ENCODE measurements at places on chromosomes 6 and 20. TPM values are rescaled to one million over a fixed set of nuclear protein-coding genes. Genes with fewer than 3 reads are reported as not detected.

Gene ULBP3
- not detected for total RNA-seq

Gene TMEM74B
- 23.5 TPM for total RNA-seq

DNA sequence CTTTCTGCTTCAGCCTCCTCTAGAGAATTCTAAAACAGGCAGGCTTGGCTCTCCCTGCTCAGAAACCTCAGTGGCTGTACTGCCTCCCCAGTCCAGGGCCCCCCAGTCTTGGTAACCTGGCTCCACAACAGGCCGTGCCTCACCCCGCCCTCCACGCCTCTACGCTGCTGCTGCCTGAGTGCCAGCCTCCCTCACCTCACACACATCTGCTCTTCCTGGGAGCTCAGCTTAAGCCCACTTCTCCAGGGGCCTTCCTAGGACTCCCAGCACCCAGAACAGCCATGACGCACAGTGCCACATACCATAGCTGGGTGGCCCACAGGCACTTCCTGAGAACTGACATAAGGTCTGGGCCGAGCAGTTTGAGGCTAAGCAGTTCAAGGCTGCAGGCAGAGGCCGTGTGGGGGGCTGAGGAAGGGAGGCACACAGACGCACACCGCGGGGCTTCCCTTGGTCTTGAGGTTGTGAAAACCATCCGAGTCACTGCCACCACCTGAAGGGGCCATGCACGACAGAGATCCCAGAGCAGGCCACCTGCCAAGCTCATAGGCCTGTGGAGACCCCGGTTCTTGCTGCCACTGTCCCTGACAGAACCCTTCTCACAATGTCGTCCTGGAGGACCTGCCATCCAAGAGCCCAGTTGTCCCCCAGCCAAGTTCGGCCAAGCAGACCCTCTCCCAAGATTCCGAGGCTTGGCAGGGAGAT lies 42.6 kb downstream of the DSTN start:
- H3K27me3 ChIP-seq, result no peaks in the 10 kb centered on the region
- peaks cover 27% of the 10 kb centered on the region for H3K36me3 ChIP-seq
- H3K4me3 ChIP-seq, result no peak overlapping the region
- peak; percentile 65 for DNase-seq
- H3K4me1 ChIP-seq, result peaks cover 52% of the 10 kb centered on the region

GRCh38 chr20:17843246-17844132 lies 125.1 kb downstream of the SNX5 start:
- H3K4me3 ChIP-seq, result no peak overlapping the region
- no peaks in the 10 kb centered on the region for H3K36me3 ChIP-seq
- no peak for DNase-seq
- H3K27ac ChIP-seq, result peak overlapping the region; percentile 66
- H3K4me1 ChIP-seq, result no peaks in the 10 kb centered on the region

DNA sequence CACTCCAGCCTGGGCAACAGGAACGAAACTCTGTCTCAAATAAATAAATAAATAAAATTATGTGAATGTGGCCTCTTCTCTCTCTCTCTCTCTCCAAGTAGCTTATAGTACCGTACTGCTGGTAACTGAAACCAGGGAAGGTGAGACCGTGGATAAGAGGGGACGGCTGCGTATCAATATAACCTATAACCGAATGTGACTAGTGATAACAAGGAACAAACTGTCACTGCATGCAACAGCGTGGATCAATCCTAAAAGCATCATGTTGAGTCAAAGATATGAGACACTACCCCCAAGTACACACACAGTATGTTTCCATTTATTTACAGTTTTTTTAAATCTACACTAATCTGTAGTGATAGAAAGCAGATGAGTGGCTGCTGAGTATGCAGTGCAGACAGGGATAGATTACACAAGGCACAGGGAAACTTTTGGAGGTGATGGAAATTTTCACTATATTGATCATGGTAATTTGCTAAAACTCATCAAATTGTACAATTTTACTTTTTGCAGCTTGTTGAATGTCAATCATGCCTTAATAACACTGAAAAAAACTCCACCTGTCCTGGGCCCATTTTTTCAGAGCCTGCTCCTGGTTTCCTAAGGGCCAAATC lies 121.4 kb upstream of the ARMC2 start:
- H3K27me3 ChIP-seq, result no peaks in the 10 kb centered on the region
- no peak for DNase-seq
- no peaks in the 10 kb centered on the region for H3K36me3 ChIP-seq
- H3K4me1 ChIP-seq, result no peaks in the 10 kb centered on the region
- H3K4me3 ChIP-seq, result no peak overlapping the region

Gene EEF1A2
- total RNA-seq, result 0.67 TPM

- no peaks in the 10 kb centered on the region for H3K4me1 ChIP-seq
- no peak overlapping the region for H3K4me3 ChIP-seq
- H3K36me3 ChIP-seq, result no peaks in the 10 kb centered on the region
- H3K27me3 ChIP-seq, result no peaks in the 10 kb centered on the region
Measured at GRCh38 chr6:50070101-50070500, 20.4 kb upstream of the DEFB112 start.

Gene TRIM10
- 7.4 TPM for total RNA-seq

Gene PEX7
- total RNA-seq, result 7.1 TPM

DNA sequence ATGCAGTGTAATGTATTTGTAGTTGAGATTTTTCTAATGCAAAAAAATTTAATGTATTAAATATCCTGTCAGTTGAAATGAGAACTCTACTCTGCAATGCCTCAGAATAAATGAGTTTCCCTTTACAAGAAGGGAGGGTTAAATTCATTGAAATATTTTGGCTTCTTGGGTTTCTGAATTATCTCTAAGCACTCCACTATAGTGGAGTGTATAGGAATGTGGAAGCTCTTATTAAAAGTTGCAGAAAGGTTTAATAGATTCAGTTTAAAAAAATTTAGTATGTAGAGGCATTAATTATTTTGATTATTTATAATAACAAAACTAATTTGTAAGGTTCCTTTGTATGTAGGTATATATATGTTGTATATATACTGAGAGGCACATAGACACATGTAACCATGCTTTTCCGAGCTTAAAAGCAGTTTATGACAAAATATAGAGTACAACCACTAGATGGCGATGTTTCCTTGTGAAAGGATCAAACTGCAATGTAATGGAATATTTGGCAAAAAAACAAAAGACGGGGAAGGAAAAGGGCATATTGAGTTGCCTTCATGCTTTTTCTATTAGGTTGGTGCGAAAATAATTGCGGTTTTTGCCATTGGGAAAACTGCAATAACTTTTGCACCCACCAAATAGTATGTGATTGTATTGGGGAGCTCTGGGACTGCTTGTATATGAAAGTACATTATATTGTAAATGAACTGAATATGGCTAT lies 144.2 kb downstream of the MYO6 start:
- peaks cover 25% of the 10 kb centered on the region for H3K36me3 ChIP-seq
- no peaks in the 10 kb centered on the region for H3K4me1 ChIP-seq
- H3K27ac ChIP-seq, result no peak overlapping the region
- DNase-seq, result no peak
- H3K27me3 ChIP-seq, result no peaks in the 10 kb centered on the region
- H3K4me3 ChIP-seq, result no peak overlapping the region

Gene SAPCD1
- 9.7 TPM for total RNA-seq

DNA sequence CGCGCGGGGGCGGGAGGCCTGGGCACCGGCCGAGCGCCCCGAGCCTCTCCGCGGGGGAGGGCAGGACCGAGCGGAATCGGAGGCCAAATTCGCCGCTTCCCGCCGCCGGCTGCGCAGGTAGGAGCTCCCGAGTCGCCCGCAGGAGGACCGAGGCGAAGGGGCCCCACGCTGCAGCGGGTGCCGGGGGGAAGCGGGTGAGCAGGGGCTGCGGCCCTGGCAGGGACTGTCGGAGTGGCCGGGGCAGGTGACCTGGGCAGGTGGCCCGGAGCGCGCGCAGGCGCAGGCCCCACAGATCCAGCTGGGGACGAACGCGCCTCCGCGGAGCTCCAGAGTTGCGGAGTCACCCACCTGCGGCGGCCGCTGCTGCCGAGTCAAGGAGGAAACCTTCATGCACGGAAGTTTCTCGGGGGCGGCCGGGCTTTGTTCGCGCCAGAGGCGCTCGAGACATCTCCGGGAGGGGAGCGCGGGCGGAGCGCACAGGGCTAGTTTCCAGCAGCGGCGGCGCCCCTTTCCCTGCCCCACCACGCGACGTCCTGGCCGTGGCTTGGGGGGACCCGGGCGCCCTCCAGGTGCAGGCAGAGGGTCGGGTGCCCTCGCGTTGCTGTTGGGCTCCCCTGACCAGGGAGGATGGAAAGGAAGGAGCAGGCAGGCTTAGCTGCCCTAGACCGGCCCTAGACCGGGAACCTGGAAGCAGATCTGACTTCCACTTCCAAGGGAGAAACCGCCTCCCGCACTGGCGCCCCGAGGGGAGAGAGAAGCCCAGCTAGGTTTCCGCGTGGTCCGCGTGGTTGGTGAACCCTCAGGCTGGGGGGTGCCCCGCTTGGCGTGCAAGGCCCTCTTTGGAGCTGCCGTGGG lies 590 bp downstream of the SLCO4A1 start:
- H3K4me3 ChIP-seq, result peak overlapping the region; percentile 56
- peak; percentile 59 for DNase-seq
- H3K27me3 ChIP-seq, result no peaks in the 10 kb centered on the region
- H3K4me1 ChIP-seq, result no peaks in the 10 kb centered on the region

All from Peyer's patch (tissue), 4 donors.